Cerebellum (tissue), 4 donors: ENCODE measurements at places on chromosomes 5 and 9.

GRCh38 chr9:110114859-110115201 lies 93.1 kb downstream of the C9orf152 start:
- no peak for DNase-seq

DNA sequence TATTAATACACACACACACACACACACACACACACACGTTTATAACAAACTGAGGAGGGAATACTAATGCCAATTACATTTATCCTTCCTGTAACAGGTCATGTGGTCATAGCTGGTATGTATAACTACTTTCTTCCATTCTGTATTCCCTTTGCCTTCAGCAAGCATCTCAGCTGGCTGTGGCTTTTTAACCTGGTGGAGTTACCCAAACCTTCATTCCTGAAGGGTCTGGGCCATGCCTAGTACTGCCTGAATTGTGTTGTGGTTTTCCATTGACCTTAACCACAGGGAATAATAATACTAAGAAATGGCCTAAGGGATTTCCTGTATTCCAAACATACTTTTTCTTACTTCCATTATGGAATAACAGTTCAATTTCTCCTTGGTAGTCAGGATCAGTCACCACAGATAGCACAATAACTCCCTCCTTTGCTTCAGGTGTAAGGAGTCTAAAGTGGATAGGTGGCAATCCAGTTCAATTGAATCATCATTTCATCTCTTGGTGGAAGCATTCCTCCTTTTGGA lies 222.2 kb upstream of the MEF2C start:
- no peak for DNase-seq

DNA sequence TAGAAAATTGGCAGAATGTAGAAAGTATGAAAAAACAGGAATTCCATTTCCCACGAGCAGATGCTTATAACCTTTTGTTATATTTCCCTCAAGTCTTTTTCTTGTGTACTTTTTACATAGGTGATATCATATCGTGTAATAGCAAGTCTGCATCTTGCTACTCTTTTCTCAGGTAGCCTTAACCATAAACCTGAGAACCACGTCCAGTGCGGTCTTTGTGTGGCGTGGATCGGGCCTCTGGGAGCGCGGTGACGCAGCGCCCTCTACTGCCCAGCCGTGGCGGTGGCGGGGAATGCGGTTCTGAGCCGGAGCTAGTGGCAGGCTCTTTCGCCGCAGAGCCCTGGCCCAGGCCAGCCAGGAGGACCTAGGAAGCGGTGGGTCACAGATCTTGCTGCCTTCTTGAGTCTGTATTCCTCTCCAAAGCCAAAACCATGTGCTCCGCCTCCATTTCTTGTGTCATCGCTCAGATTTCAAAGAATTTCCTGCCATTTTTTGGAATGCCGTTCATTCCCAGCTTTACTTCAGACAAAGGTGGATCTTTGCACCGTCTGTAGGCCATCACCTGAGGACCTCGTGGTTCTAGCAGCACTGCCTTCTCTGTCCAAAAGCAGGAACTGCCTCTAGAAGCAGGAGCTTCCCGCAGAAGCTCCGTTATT lies 71.9 kb downstream of the MVB12B start:
- DNase-seq = peak; percentile 77

- no peak for DNase-seq
Observed at GRCh38 chr5:130206686-130207085, 302.4 kb downstream of the CHSY3 start.

GRCh38 chr9:35814106-35814840 lies 569 bp downstream of the HINT2 start:
- peak; percentile 63 for DNase-seq
